Activated T-helper 17 cell treated with anti-CD3 and anti-CD28 coated beads, Interleukin-2, amount 50 U/mL, for 72 hours (primary cell): ENCODE measurements at places on chromosomes 4 and X.
A peak's percentile ranks its signal among the peaks of the same experiment; 100 is the strongest.

DNA sequence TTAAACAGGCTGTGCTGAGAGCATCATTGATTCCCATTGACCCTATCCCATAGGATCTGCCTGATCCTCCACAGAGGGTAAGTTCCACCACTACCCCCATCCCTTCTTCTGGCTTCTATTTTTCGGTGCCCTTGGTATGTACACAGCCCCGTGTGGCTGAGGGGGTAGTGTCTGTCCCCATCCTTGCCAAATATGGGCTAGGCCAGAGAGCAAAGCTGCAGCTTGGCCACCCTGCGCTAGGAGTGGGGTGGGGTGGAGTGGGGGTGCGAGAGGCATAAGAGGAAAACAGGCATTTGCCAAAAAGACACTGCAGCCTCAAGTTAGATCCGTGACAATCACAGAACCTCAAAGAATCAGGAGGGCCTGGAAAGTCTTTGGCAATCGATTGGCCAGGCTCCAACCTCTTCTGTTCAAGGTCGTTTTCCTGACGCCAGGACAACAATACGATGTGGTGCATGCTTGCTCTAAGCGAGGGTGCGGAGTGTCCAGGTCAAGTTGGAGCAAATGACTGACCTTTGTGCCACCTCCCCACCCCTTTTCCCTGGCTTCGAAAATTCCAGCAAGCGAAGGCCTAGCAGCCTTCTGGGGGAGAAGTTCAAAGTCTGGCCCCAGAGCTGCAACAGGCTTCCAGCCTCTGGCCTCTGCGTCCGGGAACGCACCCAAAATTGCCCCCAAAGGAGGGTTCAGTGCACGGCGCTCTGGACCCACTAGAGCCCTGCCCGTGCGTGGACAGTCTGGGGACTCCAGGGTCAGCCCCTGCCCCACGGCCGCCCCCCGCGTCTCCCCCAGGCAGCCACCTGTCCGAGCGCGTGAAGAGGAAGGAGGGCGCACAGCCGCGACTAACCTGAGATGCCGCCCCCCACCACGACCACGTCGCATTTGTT lies 598 bp downstream of the MAOB start:
- ATAC-seq: no peak

DNA sequence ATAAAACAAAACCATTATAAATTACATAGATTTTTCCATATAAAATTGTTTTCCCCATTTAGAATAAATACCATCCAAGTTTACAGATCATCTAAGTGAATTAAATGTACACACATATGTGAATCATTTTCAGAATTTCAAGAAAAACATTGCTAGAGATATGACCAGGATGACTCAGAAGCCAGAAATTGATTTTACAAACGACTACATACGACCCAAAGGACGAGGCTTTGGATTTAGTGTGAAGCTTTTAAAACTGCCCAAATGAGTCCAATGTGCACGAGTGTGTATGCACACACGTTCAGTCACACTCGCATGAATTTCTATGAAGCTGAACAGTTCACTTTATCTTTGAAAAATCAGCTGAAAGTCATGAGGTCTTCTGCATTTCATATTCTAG lies 37.9 kb downstream of the MFAP3L start:
- peak; percentile 40 for ATAC-seq

GRCh38 chr4:57117491-57117890 lies 7.3 kb upstream of the IGFBP7 start:
- no peak for ATAC-seq

GRCh38 chrX:139020801-139021200 lies 309.3 kb upstream of the FGF13 start:
- no peak for ATAC-seq

DNA sequence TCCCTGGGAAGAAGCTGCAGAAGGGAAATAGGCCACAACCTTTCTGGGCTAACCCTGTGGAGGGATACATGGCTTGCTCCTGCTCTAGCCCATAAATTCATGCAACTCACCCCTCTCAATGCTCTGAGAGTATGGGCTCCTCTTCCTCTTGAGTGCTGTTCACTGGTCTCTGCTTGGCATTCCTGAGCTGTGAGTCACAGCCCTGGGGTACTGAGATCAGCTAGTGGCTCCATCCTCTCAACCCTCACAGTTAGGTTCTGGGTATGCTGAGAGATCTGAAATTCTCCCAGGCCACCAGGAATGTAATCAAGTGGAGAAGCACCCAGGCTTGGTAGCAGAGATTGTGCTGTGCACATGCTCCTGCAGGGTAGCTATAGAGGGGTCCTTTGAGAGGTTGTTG lies 60.6 kb upstream of the SPANXN2 start:
- no peak for ATAC-seq

GRCh38 chr4:142728233-142728632 lies 117.9 kb downstream of the INPP4B start:
- ATAC-seq: no peak

GRCh38 chr4:139740531-139741041 lies 75.0 kb downstream of the MGST2 start:
- ATAC-seq: no peak

DNA sequence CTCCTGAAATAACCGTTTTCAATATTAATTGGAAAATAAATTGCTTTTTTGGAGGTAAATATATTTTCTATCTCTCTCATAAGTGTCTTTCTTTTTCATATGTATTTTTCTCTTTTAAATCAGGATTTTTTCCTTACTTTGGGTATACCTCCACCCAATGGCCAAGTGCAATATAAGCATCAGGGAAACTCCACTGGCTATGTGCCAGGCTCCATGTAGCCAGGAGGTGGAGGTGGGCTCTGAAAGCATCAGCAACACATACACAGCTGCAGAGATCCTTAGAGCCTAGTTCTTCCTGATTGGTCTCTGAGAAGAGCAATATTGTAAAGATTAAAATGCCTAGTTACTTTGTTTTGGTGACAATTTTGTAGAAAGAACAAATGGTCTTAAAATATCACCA lies 3.4 kb downstream of the GABRA2 start:
- no peak for ATAC-seq

- ATAC-seq: no peak
These were observed 91.9 kb upstream of the CPEB2 start for GRCh38 chr4:14910411-14910810.

DNA sequence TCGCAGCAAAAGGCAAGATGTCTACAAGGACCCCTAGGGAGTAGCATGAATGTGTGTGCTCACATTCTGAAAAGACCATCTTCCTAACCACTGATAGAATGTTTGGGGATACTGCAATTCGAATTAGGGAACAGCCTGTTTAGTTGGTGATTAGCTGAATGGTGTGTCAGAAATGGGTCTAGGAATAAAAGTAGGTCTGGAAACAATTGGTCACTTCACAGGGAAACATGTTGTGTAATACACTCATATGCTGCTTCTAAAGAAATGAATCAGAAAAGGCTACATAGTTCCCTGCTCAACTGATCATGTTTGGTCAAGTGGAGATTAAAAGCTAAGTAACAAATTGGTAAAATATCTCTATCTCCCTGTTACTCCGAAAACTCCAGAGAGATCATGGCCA lies 2362.4 kb upstream of the TENM3 start:
- ATAC-seq: no peak

DNA sequence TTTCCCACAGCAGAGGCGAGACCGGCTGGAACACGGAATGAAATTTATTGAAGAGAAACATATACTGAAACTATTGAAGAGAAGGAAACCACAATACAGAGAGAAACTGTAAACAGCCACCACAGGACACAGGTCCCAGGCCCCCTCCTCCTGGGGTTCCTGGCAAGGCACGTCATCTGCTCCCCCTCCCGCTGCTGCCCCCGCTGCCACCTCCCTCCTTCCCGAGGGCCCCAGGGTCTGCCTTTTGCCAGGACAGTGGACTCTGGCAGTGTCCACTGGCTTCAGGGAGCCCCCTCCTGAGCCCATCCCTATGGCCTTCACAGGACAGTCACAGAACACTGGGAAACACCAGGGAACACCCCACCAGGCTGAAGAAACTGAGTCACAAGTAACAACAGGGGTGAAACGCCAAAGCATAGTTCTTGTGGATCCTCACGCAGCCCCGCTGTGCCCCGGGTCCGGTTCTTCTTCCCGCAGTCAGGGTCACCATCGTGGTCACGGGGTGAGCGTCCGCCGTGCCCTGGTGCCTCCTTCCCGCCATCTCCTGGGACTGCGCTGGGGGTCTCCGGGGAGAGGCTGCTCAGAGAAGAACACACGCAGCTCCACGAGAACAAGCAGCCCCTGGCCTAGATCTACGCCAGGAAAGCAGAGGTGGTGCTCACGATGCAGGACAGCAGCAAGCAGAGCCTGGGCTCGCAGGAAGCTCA lies 5.4 kb downstream of the PNMA6E start:
- peak; percentile 43 for ATAC-seq

- no peak for ATAC-seq
These were observed 10.0 kb downstream of the ABHD18 start for GRCh38 chr4:127975121-127975770.

DNA sequence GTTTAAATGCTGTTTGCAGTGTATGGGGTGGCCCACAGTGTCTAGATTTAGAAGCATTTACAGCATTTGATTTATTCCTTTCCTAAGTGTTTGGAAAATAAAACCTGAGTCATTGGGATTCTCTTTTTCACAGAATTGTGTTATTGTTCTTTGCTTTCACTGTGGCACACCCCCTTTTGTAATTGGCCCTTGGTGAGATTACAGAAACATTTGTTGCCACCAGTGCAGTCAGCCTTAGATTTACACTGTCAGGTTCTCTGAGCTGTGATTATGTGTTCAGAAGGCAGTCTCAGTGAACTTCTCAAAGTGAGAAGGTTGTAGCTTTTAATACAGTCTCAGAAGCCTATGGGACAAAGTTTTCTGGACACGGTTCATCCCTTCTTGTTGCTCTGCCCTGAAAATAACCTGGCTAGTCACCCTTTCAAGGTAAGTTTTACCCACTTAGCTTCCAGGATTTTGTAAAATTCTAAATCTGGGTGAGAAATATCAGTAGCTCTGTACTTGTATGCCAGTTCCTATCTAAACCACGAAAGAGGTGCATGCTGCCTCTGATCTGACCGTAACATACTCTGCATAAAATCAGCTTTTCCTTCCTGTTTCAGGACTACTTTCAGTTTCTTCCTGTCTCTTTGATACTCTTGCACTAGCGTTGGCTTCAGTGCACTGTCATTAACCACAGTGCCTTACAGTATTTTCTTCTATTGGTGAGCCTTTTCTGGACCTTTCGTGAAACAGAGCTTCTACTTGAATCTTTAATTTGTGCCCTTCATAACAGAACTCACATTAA lies 12.6 kb downstream of the RUFY3 start:
- peak; percentile 95 for ATAC-seq

- no peak for ATAC-seq
These were observed 216.1 kb upstream of the TLL1 start for GRCh38 chr4:165656829-165657490.

- ATAC-seq: no peak
These were observed 26.0 kb upstream of the ELF2 start for GRCh38 chr4:139202991-139203390.

DNA sequence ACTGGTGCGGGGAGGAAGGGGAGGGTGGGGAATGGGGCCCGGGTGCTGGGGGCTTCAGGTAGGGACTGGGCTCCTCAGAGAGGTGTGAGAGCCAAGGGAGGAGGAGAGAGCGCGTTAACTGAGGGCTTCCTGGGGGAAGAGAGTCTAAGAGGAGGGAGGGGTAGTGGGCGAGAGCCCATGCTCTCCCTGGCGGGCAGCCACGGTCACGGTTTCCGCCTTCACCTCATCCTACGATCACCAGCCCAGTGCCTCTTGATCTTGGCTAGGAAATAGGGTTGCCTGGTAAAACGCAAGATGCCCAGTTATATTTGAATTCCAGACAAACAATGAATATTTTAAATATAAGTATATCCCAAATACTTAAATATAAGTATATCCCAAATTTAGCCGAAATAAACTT lies 60.8 kb upstream of the GRPEL1 start:
- no peak for ATAC-seq
